ENCODE measurements at places on chromosomes 4 and X.

- DNase-seq: peak; percentile 17
These were observed 176.5 kb upstream of the CLNK start for GRCh38 chr4:10861036-10861435.

DNA sequence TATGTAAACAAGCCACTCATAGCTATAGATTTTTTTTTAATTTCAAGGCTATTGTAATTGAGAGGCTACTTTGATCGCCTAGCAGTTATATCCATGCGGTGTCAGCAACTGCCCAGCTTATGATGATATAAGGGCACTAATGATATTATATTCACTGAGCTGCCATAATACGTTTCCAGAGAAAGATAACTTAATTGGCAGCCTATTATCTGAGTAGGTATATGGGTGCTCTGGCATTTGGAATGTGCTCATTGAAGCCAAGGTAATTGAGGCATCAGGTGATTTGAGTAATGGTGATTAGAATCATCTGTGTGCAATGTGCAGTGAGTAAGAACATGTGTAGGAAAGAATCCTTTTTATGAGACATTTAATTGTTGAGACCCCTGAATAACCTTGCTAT, 490.0 kb downstream of the CENPC start:
- no peak for DNase-seq

GRCh38 chrX:87409113-87409841, 108.3 kb upstream of the KLHL4 start:
- no peak for DNase-seq

DNA sequence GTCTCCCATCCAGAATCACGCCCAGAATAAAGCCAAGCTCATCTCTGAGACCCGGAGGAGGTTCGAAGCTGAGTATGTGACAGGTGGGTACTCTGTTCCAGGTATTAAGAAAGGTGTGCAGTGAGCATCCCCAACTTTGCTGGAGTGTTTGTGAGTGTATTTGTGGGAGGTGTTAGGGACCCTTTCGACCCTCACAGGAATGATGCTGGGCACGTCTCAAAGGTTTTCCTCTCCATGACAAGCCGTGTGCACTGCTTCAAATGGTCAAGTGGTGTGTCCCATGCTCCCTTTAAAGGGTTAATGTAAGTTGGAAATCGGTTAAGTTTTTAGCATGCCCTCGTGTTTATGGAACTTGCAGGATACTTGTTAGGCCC, 442 bp downstream of the MOSPD2 start:
- DNase-seq: no peak

- no peak for DNase-seq
These were observed 14.2 kb upstream of the PJA1 start for GRCh38 chrX:69179380-69179911.

DNA sequence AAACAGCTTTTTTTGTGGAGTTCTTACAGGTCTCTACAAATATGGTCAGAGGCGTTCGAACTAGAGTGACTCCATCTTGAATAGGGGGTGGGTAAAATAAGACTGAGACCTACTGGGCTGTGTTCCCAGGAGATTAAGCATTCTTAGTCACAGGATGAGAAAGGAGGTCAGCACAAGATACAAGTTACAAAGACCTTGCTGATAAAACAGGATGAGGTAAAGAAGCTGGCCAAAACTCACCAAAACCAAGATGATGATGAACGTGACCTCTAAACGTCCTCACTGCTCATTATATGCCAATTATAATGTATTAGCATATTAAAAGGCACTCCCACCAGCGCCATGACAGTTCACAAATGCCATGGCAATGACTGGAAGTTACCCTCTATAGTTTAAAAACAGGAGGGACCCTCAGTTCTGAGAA, 42.8 kb upstream of the SPP1 start:
- no peak for DNase-seq

DNA sequence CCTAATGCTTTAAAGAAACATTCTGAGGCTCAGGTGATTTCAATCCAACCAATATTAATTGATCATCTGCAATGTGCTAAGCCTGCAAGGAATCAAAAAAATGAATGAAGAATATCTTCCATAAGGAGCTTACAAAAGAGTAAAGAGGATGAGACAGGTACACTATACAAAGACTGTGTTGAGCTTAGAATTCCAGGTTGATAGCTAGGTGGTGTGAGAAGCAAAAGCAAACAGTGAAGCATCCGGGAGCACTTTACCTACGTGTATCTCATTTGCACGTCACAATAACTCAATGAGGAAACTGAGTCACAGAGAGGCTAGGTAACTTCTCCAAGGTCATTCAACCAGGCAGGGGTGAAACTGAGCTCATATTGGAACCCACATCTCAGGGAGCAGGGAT, 37.1 kb downstream of the FAM114A1 start:
- no peak for DNase-seq

DNA sequence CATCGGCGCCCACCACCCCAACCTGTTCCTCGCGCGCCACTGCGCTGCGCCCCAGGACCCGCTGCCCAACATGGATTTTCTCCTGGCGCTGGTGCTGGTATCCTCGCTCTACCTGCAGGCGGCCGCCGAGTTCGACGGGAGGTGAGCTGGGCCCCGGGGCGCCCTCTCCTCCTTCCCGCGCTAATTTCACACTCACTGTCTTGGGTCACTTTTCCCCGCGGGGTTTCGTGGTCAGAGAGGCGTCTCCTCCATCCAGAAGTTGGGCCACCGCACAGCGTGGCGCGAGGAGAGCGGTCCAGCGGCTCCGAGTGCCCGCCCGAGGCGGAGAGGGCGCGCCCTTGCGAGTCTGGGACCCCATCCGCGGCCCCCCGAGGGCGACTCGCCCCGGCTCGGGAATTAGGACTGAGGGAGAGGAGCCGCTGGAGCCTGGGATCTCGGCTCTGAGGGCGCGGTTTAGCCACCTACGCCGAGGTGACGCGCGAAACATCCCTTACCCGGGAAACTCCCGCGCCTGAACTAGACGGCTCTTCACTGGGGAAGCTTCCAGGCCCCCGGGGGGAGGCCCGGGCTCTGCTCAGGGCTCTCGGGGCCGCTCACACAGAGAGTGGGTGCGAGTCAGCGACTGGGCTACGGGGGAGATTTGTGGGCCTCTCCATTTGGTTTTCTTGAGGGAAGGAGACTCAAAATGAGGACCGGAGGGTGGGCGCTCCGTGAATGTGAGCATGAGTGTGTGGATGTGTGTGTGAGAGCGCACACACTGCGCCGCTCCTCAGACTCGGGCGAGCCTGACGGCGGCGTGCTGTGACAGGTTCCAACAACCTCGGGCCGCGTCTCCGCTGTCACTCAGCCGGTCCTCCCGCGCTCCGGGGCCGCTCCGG, 551 bp downstream of the NPNT start:
- DNase-seq: peak; percentile 18

All from hematopoietic multipotent progenitor cell treated with erythropoietin and hydrocortisone succinate and interleukin-3 and kit ligand, for 4 days (in vitro differentiated cells).